ENCODE measurements at places on chromosomes 1 and 21.
A peak's percentile ranks its signal among the peaks of the same experiment; 100 is the strongest.

DNA sequence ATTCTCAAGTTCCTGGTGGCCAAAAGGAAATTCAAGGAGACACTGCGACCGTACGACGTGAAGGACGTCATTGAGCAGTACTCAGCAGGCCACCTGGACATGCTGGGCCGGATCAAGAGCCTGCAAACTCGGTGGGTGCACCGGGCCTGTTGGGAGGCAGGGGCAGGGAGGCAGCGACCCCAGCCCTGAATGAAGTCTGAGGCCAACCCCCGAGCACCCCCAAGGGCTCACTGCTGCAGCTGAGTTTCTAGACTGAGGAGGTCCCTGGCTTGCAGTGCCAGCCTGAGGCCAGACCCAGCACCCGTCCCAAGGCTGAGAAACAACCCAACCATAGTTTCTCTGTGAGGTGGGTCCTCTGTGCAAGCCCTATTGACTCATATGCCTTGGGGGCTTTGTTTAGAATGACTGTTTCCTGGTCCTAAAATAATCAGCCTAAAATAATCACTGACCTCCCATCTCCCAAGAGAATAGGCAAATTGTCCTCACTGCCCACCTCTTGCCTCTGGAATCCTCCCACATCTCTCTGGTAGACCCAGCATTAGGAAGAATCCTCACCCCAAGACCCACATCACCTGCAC, 27.1 kb downstream of the CITED4 start:
- DNase-seq, result no peak

GRCh38 chr1:43304771-43305300, 4.1 kb downstream of the TIE1 start:
- DNase-seq, result no peak

DNA sequence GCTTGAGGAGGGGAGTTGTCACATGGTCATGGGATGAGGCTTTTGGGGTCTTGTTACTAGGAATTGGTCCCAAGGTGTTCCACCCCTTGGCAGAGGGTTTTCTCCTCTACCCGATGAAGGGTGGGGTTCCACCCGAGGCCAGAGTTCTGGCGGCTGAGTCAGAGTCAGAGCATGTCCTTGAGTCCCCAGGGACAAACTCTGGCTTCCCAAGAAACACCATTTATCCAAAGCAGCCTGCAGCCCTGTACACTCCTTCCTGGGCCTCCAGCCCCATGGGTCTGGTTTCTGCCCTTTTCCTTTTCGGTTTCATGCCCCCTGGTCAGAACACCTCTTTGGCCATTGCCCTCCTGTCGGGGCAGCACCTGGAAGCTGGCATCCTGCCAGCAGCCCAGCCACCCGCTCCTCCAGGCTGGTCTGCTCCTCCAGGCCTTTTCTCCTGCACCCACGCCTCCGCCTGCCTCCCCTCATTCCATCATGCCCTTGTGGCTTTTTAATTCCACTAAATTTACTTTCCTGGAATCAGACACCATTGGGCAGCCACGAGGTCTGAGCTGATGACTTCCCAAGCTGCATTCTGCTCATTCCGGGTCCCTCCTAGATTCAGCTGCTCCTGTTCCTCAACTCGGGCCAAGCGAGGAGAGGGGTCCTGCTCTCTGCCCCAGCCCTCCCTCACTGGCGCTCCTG, 301.7 kb upstream of the VAMP3 start:
- no peak for DNase-seq

DNA sequence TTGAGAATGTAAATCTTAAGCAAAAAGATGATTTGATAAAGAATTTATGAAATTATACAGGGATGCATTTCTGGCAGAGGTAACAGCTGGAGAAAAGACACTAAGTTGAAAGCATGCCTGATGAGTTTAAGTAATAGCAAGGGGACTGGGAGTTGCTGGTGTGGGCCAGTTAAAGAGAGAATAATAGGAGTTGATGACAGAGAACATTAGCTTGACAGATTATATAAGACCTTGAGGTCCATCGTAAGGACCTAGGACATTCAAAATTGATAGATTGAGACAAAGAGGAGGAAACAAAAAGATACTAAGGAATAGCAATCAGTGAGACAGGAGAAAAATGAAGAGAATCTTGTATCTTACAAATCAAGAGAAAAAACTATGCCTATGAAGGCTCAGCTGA, 84.7 kb upstream of the TMPRSS15 start:
- no peak for DNase-seq

- no peak for DNase-seq
Observed at GRCh38 chr1:109356915-109357314, 40.8 kb downstream of the SORT1 start.

GRCh38 chr1:238306411-238306810, 415.7 kb upstream of the ZP4 start:
- no peak for DNase-seq

GRCh38 chr1:81559662-81560350, 240.9 kb upstream of the ADGRL2 start:
- no peak for DNase-seq

DNA sequence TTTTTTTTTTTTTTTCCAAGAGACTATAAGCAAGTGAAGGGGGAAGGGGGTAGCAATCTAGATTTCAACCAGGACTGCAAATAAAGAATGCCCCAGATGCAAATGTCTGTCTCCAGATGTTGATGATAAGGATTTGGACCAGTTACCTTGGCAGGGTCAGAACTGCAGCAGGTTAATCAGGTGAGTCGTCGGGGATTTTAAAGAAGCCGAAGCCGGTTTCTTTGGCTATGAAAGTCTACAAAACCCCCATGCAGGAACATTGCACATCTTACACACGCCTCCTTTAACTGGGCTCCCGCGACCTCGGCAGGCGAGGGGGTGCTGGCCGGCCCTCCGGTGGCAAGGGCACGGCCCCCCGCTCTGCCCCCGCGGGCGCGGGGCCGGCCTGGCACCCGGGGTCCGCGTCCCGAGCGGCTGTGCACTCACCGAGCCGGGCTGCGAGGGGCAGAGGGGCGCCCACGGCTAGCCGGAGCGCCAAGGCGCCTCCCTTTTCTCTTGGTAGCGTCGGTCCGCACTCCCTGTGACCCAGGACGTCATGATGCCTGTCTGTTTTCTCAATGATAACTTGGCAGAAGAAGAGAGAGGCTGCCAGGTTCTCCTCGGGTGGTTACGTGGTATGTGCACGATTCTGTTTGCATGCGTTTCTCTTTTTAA, 366.3 kb upstream of the ESRRG start:
- no peak for DNase-seq

GRCh38 chr1:38800720-38801671, 58.6 kb downstream of the RRAGC start:
- DNase-seq, result no peak

- DNase-seq, result no peak
Observed at GRCh38 chr1:201970334-201971159, 11.9 kb upstream of the RNPEP start.

GRCh38 chr1:159561497-159561896, 25.7 kb upstream of the OR10J5 start:
- no peak for DNase-seq

DNA sequence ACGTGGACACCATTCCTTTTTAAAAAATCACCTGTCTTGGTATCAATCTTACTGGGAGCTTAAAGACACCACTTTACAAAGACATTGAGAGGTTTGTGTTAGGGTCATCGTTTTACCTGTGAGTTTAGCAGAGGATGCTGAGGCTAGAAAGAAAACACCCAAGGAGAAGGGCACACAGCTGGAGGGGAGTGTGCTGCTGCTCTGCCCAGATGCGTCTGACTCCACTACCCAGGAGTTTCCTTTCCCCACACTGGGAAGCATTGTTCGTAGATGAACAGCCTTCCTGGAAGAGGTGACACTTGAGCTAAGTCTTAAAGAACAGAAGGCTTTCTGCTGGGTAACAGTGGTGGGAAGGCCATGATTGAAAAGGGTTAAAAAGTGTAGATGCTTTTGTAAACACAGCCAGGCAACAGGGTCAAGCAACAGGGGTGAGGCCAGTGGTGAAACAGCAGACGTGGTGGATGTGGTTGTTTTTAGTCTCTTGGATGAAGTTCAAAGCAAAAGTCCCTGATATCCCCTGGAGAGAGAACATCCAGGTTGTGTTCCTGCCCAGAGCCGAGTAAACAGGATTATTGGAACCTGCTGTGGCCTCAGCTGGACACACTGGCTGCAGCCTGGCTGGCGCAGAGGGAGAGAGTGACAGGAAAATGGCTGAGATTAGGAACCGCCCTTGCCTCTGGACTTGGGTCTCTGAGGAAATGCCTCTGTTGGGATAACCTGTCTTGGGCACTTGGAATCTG, 198.6 kb upstream of the JUN start:
- DNase-seq, result no peak

DNA sequence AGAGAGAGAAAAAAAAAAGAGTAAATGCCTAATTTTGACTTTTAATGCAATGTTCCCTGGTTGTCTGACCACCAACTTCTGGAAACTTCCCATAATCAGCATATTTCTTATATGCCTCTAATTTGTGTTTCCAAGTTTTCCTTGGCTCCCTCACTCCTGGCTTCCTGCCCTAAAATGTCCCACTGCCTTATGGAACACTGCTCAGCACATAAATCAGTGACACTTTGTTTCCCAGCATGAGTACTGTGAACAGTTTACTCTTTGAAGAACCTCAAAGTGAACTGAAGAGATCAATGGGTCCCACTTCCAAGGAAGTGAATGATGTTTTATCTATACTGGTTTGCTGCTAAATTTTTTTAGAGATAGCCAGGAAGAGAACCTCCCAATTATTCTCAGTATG, 271.3 kb upstream of the PRMT6 start:
- DNase-seq, result no peak

DNA sequence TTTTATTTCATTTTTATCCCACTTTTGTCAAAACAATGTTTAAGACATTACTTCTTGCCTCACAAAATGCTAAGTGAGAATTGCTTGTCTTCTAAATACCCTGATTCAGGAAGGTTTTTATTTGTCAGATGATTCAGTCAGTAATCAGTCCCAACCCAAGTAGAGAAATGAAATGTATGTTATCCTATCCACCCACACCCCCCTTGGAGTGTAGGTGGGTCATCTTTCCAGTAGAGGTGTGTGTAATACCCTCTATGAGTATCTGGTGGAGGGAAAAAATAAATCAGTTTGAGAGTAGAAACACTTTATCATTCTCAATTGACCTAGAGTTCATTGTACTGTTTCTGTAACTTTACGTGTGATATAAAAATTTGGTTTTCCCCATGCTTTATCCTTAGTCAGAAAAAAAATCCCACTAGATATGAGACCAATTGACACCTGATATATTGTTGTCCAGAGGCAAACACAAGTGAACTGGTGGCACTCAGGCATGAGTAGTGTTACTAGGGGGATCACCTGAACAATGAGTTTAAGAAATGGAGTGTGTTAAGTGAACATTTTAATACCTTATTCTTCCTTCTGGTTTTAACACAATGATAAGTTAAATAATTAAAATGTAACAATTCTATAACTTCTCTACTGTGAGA, 153.8 kb upstream of the C1orf105 start:
- DNase-seq, result peak; percentile 69

DNA sequence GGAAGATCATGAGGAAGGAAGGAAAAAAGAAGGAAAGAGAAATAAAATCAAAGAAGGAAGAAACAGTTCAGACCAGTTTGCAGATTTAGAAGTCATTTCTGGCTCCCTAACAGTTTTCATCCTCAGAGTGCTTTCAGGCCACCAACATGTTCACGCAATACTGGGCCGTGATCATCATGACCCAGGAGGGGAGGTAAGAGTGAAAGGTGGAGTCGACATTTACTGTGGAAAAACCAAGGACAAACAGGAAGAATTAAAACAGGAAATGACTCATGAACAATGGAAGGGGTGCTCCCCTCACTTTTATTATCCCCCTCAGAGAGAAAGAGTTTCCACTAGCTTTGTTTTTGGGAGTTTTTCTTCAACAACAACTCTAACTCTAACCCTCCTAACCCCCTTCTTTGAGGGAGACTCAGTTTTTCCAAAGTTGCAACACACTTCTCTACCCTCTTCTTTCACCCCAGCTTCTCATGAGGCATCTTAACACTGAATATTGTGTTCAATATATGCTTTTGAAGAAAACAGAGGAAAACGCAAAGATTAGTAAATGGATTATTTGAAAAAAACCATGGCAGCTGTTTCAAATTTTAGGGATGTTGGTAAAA, 60.4 kb downstream of the VANGL2 start:
- peak; percentile 64 for DNase-seq

GRCh38 chr1:66413838-66414175, 120.1 kb upstream of the SGIP1 start:
- DNase-seq, result no peak

- no peak for DNase-seq
Observed at GRCh38 chr1:93805027-93805610, 73.9 kb downstream of the DNTTIP2 start.

- no peak for DNase-seq
Observed at GRCh38 chr1:244815600-244816099, 19.8 kb upstream of the COX20 start.

DNA sequence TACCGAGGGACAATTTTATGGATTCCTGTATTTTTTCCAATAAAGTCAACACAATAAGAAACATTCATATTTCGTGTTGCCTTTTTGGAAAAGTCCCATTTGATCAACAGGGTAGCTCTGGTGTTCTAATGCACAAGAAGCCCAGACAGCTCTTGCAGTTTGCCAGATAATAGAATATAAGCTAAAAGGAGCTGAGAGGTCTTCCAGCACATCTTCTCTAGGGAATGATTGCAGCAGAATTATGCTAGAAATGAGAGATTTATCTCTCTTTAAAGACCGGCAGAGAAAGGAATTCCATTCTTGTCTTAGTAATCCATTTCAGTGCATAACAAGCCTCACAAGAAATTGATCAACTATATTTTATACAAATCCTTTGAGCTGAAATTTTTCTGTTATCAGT, 25.0 kb upstream of the DDX59 start:
- DNase-seq, result no peak

DNA sequence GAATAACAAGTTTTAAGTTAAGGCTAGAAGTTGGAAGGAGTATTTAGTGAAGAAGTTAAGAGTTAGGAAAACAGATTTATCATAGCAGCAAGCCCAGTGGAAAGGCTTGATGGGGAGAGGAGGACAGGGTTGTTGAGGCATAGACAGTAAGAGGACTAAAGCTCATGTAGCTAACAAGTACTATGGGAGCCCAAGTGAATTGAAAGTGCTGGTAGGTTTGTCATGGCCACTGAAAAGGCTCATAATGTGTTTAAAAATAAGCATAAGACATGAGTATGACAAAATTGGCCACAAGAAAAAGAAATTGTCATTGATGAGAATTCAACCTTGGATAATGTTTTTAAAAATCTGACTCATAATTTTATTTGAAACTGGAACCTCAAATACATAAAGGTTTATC, 49.2 kb upstream of the CRB1 start:
- DNase-seq, result no peak

DNA sequence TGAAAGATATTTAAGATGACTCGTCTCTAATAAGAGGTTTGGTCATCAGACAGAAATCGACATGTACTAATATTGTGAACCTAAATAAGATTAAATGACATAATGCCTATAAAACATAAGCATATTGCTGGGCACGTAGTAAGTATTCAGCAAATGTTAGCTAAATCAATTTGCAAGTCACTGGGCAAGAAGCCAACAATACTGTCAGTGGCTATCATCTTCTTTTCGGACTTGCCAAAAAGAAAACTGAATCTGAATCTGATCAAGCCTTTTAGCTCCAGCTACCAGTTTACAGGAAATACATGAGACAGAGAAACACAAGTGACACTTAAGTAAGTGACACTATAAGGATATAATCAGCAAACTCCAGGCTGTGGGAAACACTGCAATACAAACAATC, 46.0 kb downstream of the RPL5 start:
- DNase-seq, result no peak

GRCh38 chr1:28578696-28579218, 13.3 kb upstream of the RAB42 start:
- DNase-seq, result peak; percentile 16

GRCh38 chr1:208135354-208135753, 108.8 kb downstream of the PLXNA2 start:
- DNase-seq, result no peak
